ENCODE measurements at places on chromosomes 2 and 18. TPM values are rescaled to one million over a fixed set of nuclear protein-coding genes. Genes with fewer than 3 reads are reported as not detected.

DNA sequence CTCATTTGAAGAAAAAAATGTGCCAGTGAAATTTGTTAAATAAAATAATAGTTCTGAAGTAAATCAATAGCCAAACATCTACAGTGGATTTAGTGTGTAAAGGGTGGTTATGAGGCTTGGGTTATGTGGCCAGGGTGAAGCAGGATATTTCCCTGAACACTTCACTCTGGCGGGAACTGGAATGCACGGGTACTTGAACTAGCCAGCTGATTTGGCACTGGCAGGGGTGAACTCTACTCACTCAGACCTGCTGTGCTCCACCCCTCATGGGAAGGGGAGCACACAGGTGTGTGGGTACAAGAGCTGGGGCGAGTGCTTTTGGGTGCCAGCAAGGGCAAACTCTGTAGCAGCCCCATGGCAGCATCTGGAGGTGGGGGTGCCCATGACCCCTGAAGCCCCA, 278.2 kb downstream of the CALCRL start:
- no peak overlapping the region for H3K27ac ChIP-seq
- H3K27me3 ChIP-seq: no peaks in the 10 kb centered on the region
- DNase-seq: no peak
- H3K4me3 ChIP-seq: no peak overlapping the region

- no peaks in the 10 kb centered on the region for H3K27me3 ChIP-seq
- no peak overlapping the region for H3K27ac ChIP-seq
- no peak for DNase-seq
- no peaks in the 10 kb centered on the region for H3K36me3 ChIP-seq
These were observed 154.5 kb downstream of the CLIP4 start for GRCh38 chr2:29269765-29270109.

Gene CFAP65
- 0.33 TPM for total RNA-seq

Gene RAD51AP2
- total RNA-seq: not detected

Gene PID1
- 2.9 TPM for total RNA-seq

GRCh38 chr2:241313543-241314095, 1.9 kb downstream of the HDLBP start:
- H3K4me1 ChIP-seq: peaks cover 67% of the 10 kb centered on the region
- peak overlapping the region; percentile 99 for H3K4me3 ChIP-seq
- H3K36me3 ChIP-seq: peaks cover 8% of the 10 kb centered on the region
- H3K27ac ChIP-seq: peak overlapping the region; percentile 99
- no peaks in the 10 kb centered on the region for H3K27me3 ChIP-seq
- no peak for DNase-seq

DNA sequence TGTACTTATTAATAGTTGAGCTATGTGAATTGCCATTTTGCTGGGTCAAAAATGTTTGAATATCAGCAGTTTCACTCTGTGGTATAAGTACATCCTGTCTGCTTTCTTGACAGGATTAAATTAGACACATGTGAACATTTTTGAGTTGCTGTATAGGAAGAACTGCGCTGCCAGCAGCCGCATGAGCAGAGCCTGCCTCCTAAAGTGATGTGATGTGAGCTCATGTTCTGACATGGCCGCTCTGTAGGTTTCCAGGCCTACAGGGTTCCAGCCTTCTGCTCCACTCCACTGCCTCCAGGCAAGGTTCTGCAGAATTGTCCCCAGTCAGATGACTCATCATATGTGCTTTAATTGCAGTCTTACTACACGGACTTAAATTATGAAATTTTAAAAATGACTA, 119.7 kb upstream of the NFATC1 start:
- DNase-seq: no peak
- no peak overlapping the region for H3K27ac ChIP-seq
- no peak overlapping the region for H3K4me3 ChIP-seq
- no peaks in the 10 kb centered on the region for H3K36me3 ChIP-seq
- no peaks in the 10 kb centered on the region for H3K4me1 ChIP-seq
- H3K27me3 ChIP-seq: no peaks in the 10 kb centered on the region

GRCh38 chr2:239440511-239440959, 39.7 kb upstream of the HDAC4 start:
- no peak for DNase-seq
- H3K36me3 ChIP-seq: no peaks in the 10 kb centered on the region
- no peak overlapping the region for H3K4me3 ChIP-seq
- H3K27ac ChIP-seq: no peak overlapping the region
- H3K4me1 ChIP-seq: no peaks in the 10 kb centered on the region
- H3K27me3 ChIP-seq: peaks cover 15% of the 10 kb centered on the region

DNA sequence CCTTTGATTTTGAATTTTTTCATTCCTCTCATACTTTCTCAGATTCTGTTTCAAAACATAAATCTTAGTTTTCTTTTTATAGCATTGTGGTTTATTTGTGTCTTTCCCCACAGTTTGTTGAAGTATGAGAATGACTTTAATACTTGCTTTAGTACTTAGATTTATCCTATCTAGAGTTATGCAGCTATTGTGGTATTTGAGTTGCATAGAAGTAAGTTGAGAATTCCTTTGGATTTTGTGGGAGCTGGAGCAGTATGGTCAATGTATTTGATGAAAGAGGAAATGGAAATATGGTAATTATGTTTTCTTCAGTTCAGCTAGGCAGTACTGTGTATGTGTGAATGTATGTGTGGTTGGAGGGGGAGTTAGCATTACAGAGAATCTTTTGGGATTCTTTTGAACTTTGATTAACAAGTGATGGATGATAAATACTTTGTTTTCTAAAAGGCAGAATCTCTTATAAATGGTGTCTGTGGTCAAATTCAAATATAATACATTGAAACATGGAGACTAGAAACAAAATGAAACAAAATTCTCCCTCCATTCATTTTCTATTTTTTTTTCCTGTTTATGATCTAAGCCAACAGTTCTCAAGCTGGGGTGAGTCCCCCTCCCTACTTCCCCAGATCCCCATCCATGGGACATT, 3.0 kb downstream of the ACVR2A start:
- no peak overlapping the region for H3K4me3 ChIP-seq
- peaks cover 16% of the 10 kb centered on the region for H3K4me1 ChIP-seq
- H3K36me3 ChIP-seq: peaks cover 5% of the 10 kb centered on the region
- H3K27ac ChIP-seq: no peak overlapping the region
- no peak for DNase-seq
- H3K27me3 ChIP-seq: peaks cover 5% of the 10 kb centered on the region

GRCh38 chr2:96816836-96817702, 1.0 kb downstream of the CNNM3 start:
- no peak for DNase-seq
- H3K4me1 ChIP-seq: peaks cover 35% of the 10 kb centered on the region
- peak overlapping the region; percentile 70 for H3K27ac ChIP-seq
- no peaks in the 10 kb centered on the region for H3K36me3 ChIP-seq

Gene TRIM54
- 0.21 TPM for total RNA-seq

- no peak for DNase-seq
- H3K27me3 ChIP-seq: no peaks in the 10 kb centered on the region
- no peak overlapping the region for H3K4me3 ChIP-seq
- peaks cover 6% of the 10 kb centered on the region for H3K4me1 ChIP-seq
- no peaks in the 10 kb centered on the region for H3K36me3 ChIP-seq
- no peak overlapping the region for H3K27ac ChIP-seq
These were observed 31.6 kb downstream of the AOX1 start for GRCh38 chr2:200617156-200618053.

- no peaks in the 10 kb centered on the region for H3K36me3 ChIP-seq
- no peak overlapping the region for H3K27ac ChIP-seq
- H3K27me3 ChIP-seq: no peaks in the 10 kb centered on the region
- H3K4me1 ChIP-seq: 0 out of 2 replicates have a peak, but pooled peaks cover 3% of the 10 kb centered on the region
- no peak for DNase-seq
- H3K4me3 ChIP-seq: no peak overlapping the region
These were observed 203.5 kb downstream of the NDUFA10 start for GRCh38 chr2:239821694-239822075.

DNA sequence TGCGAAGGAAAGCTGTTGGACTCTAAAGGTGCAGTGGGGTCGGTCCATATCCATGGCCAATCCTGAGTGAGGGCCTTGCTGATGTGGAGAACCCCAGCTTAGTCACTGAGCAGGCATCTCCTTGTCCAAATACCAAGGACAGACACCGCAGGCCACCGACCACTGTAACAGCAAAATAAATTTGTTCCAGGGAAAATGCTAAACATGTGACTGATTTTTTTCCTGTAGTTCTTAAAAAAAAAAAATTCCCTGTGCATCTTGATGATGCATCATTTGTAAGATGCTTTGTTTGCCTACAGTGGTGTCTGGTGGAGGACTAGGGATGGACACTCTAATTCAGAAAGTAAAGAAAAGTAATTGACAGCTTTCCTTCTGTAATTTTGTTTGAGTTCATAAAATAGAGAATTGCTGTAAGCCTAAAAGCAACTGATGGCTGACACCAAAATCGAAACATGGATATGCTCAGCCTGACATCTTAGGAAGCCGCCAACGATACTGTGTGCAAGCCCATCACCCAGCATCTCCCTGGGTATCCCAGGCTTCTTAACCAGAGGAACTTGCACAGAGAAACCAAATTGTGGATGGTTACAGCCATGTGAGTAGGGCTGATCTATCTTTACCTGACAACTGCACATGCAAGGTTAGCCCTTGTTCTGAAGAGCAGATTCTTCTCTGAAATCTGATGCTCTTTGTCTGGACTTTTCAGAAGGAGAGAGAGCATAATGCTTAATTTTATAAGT, 188.6 kb downstream of the ARL4C start:
- no peaks in the 10 kb centered on the region for H3K36me3 ChIP-seq
- H3K4me3 ChIP-seq: no peak overlapping the region
- H3K27me3 ChIP-seq: no peaks in the 10 kb centered on the region
- peak overlapping the region; percentile 81 for H3K27ac ChIP-seq
- peaks cover 19% of the 10 kb centered on the region for H3K4me1 ChIP-seq
- no peak for DNase-seq

Gene KIAA2012
- not detected for total RNA-seq

GRCh38 chr2:177187631-177188312, 24.8 kb upstream of the HNRNPA3 start:
- H3K27me3 ChIP-seq: no peaks in the 10 kb centered on the region
- H3K4me1 ChIP-seq: no peaks in the 10 kb centered on the region
- no peak overlapping the region for H3K4me3 ChIP-seq
- no peak for DNase-seq

GRCh38 chr2:219448776-219449341, 14.2 kb downstream of the SPEG start:
- H3K27me3 ChIP-seq: no peaks in the 10 kb centered on the region
- H3K27ac ChIP-seq: no peak overlapping the region
- no peak for DNase-seq
- peaks cover 7% of the 10 kb centered on the region for H3K4me1 ChIP-seq
- H3K36me3 ChIP-seq: no peaks in the 10 kb centered on the region

DNA sequence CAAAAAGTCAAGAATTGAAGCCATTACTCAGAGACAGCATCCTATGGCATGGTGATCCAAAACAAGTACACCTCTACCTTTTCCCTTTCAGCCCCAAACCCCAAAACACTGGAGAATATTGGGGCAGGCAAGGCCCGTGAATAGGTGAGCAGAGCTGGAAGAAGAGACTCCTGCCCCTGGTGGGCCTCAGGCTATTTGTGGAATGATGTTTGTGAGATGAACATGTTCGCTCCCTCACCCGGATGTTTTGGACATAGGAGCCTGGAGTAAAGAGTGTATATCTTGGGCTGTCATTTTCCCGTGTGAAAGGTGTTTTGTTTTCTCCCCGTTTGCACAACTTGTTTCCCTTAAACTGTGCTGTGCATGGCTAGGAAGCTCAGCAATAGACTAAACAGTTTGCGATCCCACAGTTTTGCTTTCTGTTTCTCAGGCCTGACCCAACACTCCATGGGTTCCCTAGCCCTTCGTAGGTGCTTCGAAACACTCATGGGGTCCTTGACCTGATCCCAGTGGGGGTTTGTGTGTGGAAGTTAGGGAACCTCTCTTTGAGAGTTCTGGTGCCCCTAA, 136.5 kb upstream of the TNP1 start:
- no peak overlapping the region for H3K4me3 ChIP-seq
- no peaks in the 10 kb centered on the region for H3K4me1 ChIP-seq
- H3K27ac ChIP-seq: no peak overlapping the region
- H3K27me3 ChIP-seq: no peaks in the 10 kb centered on the region
- H3K36me3 ChIP-seq: no peaks in the 10 kb centered on the region
- no peak for DNase-seq

GRCh38 chr18:159037-159652, 788 bp downstream of the USP14 start:
- H3K4me1 ChIP-seq: peaks cover 19% of the 10 kb centered on the region
- DNase-seq: no peak
- H3K27me3 ChIP-seq: no peaks in the 10 kb centered on the region
- H3K36me3 ChIP-seq: peaks cover 7% of the 10 kb centered on the region

- no peaks in the 10 kb centered on the region for H3K4me1 ChIP-seq
- H3K27me3 ChIP-seq: no peaks in the 10 kb centered on the region
- H3K27ac ChIP-seq: no peak overlapping the region
- H3K4me3 ChIP-seq: no peak overlapping the region
- no peaks in the 10 kb centered on the region for H3K36me3 ChIP-seq
These were observed 61.7 kb downstream of the CD226 start for GRCh38 chr18:69885841-69886531.

DNA sequence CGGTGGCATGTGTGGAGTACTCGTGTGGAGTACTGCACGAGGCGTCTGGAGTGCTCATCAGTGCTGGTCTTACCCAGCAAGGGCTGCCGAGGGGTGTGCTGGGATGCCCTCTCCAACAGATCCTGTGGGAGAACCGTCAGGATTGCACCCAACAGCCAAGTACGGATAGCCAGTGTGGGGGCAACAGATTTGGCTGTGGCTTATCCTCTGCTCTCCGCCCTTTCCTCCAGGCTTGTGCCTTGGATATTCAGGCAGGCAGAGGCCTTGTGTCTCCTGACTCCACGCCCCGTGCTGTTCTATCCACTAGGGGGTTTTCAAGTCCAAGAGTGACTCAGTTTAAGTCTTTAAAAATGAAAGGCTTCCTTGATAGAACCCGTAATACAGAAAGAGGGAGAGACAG, 321.0 kb upstream of the HS6ST1 start:
- no peak overlapping the region for H3K27ac ChIP-seq
- H3K27me3 ChIP-seq: no peaks in the 10 kb centered on the region
- no peaks in the 10 kb centered on the region for H3K36me3 ChIP-seq
- no peaks in the 10 kb centered on the region for H3K4me1 ChIP-seq
- no peak for DNase-seq

GRCh38 chr2:151637271-151637781, 97.0 kb downstream of the NEB start:
- H3K4me1 ChIP-seq: 0 out of 2 replicates have a peak, but pooled peaks cover 2% of the 10 kb centered on the region
- DNase-seq: no peak
- no peak overlapping the region for H3K4me3 ChIP-seq
- H3K27ac ChIP-seq: no peak overlapping the region
- H3K27me3 ChIP-seq: no peaks in the 10 kb centered on the region

- no peak for DNase-seq
- H3K27me3 ChIP-seq: no peaks in the 10 kb centered on the region
- no peaks in the 10 kb centered on the region for H3K36me3 ChIP-seq
- no peaks in the 10 kb centered on the region for H3K4me1 ChIP-seq
These were observed 156.7 kb upstream of the CDH19 start for GRCh38 chr18:66760559-66760958.

DNA sequence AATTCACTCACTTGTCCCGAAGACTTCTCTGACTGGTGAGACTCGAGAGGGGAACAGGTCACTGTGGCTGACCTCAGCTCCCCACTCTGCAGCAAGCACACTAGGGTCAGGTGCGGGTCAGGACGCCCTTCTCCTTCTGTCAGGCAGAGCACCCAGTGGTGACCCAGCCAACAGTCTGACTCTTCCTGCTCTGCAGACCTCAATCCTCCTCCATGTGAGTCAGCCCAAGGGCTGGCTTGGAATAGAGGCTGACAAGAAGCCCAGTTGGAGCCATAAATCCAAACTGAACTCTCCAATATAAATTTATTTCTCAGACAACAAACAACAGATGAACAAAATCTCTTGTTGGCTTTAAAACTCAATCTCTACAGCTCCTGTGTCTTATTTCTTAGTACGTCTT, 253.1 kb downstream of the SH3BP4 start:
- no peak overlapping the region for H3K27ac ChIP-seq
- no peak for DNase-seq
- H3K27me3 ChIP-seq: peaks cover 6% of the 10 kb centered on the region
- no peaks in the 10 kb centered on the region for H3K36me3 ChIP-seq
- no peaks in the 10 kb centered on the region for H3K4me1 ChIP-seq
- H3K4me3 ChIP-seq: no peak overlapping the region

All from Panc1 (cell line).